NCI-H446 (cell line): ENCODE measurements at places on chromosomes 3 and 15.

DNA sequence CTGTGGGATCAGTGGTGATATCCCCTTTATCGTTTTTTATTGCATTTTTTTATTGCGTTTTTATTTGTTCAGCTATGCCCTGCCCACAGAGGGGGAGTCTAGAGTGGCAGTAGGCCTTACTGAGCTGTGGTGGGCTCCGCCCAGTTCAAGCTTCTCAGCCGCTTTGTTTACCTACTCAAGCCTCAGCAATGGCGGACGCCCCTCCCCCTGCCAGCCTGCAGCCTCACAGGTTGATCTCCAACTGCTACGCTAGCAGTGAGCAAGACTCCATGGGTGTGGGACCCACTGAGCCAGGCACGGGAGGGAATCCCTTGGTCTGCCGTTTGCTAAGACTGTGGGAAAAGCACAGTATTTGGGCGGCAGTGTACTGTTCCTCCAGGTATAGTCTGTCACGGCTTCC lies 500.6 kb upstream of the MCTP2 start:
- DNase-seq = no peak

DNA sequence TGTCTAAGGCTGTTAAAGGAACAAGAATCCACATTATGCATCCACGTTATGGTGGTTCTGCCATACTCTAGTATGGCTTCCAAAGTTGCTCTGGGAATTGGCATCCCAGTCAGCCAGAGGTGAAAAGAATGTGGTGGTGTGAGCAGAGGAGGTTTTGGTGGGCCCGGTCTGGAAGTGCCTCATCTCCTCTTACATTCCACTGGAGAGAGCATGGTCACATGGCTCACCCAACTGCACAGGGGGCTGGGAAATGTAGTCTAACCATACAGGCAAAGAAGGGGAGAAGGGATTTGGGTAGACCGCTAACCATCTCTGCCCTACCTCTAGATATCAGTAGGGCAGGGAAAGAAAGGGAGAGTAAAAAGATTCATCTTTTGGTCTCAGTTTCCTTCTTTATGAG lies 3.2 kb upstream of the HEG1 start:
- DNase-seq = no peak

DNA sequence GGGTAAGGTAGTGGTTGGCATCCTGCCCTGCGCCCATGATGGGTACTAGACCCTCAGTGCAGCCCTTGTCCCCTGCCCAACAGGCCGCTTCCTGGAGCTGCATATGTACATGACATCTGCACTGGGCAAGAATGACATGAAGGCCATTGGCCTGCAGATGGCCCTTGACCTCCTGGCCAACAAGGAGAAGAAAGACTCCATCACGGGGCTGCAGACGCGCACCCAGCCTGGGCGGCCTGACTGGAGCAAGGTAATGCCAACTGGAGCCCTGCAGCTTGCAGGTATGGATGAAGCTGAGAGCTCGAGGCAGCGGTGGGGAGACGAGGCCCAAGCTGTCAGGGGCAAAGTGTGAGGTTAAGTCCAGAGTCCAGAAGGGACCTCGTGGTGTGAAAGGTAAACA lies 40.8 kb downstream of the NOX5 start:
- no peak for DNase-seq

GRCh38 chr3:124483915-124484470 lies 246.3 kb upstream of the UMPS start:
- DNase-seq = no peak

- no peak for DNase-seq
Observed at GRCh38 chr15:58748040-58748851, 1.3 kb downstream of the ADAM10 start.

DNA sequence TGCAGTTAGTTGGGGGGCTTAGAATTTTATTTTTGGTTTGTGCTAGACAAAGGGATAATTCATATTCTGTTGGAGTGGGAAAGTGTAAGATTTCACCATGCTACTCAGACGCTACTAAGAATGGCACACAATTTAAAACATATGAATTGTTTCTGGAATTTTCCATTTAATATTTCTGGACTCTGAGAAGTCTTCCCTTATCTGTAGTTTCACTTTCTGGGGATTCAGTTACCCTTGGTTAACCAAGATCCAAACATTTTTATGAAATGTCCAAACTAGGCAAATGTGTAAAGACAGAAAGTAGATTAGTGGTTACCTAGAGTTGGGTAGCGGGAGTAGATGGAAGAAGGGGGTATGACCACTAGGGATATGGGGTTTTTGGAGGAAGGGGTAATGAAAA lies 53.1 kb downstream of the TCF12 start:
- DNase-seq = no peak

GRCh38 chr3:118765636-118766305 lies 268.9 kb downstream of the IGSF11 start:
- no peak for DNase-seq

DNA sequence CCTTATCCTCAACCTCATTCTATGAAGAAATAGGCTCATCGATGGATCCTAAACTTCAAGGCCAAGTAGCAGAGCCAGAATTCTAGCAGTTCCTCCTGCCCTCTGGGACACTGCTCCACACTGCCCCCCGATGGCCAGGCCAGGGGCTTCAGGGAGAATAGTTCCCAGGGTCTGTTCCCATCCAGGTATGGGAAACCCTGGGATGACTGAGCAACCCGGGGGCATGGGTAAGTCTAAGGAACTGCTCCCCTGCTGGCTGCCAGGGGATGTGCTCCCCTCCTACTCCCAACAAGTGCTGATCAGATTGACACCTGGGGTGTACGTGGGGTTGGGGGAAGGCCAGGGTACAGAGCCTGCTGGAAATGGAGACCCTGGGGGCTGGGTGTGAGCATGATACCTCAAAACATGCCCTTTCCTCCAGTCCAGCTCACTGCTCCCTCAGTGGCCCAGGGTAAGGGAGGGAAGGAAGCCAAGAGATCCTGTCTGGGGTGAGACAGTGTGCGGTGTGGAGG lies 7.6 kb downstream of the ULK3 start:
- DNase-seq = peak; percentile 64

DNA sequence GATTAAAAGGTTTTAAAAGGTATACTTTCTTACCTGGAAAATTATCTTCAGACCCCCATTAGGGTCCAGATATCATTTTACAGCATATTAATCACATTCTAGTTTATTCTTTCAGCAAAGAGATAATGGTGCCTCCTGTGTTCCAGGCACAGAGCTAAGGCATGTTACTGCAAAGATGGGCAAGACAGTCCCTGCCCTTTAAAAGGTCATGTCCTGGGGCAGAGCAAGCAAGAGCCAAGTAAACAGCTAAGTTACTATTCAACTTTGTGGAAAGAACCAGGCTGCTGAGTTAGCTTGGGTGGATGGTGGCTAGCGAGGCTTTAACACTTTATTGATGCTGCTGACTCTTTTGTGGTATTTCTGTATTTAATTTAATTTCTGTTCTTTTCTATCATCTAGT lies 75.0 kb downstream of the LRRC28 start:
- DNase-seq = no peak

GRCh38 chr3:8743021-8743601 lies 9.5 kb downstream of the CAV3 start:
- no peak for DNase-seq

DNA sequence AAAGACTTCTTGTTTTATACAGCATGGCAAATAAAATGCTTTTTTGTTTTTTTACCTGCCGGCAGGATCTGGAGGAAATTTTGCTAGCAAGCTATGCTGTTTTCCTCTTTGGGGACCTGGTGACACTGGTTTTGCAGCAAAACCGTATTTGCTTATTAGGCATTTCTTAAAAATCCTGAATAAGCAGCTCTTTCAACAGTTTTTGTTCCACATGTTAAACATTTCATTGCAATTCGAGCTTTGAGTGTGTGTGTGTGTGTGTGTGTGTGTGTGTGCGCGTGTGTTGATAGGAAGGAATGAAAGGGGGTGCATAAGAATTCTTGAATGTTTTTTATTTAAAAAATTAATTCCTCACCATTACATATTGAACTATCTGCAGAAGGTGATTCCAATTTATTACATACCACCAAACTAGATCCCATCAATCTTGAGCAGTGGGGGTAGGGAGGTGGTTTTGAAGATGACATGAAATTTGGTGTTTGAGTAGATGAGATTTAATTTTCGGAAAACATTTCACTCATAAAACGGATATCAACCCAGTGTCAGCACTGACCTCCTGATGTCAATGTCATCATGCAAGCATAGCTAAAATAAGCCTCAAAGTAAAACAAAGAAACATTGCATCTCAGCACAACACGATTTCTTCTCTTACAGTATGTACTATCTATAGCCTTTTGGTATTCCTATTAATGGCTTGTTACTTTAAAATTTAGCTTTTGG lies 17.3 kb downstream of the ZBTB38 start:
- no peak for DNase-seq

DNA sequence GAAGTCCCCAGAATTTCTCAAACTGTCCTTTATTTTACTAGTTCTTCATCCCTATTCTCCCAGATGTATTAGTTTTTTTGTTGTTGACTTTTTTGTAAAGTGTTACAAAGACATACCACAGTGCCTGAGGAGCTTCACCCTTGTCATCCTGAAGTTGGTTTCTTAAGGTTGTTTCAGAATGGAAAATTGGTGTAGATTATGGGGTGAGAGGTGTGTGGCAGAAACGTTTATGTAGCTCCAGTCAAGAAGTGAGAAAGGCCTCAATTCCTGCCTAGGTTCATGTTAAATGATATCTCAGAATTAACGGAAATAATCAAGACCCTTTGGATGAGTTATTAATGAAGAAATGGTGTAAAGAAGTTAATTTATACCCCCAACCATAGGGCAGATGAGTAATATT lies 6.8 kb downstream of the EDEM1 start:
- no peak for DNase-seq

GRCh38 chr3:141804447-141804777 lies 41.2 kb downstream of the GRK7 start:
- no peak for DNase-seq

GRCh38 chr3:127787571-127788365 lies 34.5 kb downstream of the MGLL start:
- DNase-seq = no peak

DNA sequence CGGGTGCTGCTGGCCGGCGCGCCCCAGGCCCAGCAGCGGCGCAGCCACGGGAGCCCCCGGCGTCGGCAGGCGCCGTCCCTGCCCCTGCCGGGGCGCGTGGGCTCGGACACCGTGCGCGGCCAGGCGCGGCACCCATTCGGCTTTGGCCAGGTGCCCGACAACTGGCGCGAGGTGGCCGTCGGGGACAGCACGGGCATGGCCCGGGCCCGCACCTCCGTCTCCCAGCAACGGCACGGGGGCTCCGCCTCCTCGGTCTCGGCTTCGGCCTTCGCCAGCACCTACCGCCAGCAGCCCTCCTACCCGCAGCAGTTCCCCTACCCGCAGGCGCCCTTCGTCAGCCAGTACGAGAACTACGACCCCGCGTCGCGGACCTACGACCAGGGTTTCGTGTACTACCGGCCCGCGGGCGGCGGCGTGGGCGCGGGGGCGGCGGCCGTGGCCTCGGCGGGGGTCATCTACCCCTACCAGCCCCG lies 777 bp downstream of the LOXL1 start:
- no peak for DNase-seq

GRCh38 chr3:105771392-105771791 lies 97.4 kb downstream of the CBLB start:
- DNase-seq = no peak

GRCh38 chr3:133662278-133662651 lies 524 bp upstream of the TOPBP1 start:
- no peak for DNase-seq

GRCh38 chr15:57703387-57703786 lies 3.1 kb upstream of the POLR2M start:
- DNase-seq = no peak

GRCh38 chr3:120488296-120488695 lies 37.5 kb upstream of the FSTL1 start:
- no peak for DNase-seq

DNA sequence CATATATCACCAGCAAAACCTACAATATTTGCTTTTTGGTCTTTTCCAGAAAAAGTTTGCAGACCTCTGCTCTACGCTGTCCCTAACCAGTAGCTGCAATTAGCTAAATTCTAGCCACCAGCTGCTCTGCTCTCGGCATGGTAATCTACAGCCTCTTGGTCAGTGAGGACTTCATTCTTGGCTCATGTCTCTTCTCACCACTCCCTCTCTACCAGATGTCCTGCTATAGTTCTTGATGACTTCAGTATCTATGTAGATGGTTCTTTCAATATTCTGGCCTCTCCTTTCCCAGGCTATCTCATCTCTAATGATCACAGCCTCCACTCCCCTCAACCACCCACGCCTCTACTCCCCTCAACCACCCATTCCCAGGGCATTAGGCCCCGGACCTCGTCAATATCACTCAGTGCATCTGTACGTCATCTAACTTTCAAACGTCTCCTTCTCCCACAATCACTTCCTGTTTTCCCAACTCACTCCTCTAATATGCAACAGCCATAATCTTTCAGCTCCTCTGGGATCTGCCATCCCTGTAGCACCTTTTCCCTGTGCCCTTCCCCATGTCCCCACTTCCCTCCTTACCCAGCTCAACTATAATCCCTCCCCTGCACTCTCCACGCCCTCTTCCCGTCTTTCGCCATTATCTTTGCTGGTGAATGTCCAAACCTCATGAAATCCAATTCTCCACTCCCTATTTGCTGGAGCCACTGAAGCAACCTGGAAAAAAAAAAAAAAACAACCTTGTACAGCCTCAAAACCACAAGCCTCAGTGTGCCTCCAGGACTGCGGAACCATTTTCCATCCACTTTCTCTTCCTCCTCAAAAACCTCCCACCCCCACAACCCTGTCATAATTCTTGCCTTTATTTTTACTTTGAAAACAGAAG lies 429.4 kb upstream of the PROK2 start:
- no peak for DNase-seq

- no peak for DNase-seq
Observed at GRCh38 chr3:49535971-49536874, 18.1 kb upstream of the BSN start.

DNA sequence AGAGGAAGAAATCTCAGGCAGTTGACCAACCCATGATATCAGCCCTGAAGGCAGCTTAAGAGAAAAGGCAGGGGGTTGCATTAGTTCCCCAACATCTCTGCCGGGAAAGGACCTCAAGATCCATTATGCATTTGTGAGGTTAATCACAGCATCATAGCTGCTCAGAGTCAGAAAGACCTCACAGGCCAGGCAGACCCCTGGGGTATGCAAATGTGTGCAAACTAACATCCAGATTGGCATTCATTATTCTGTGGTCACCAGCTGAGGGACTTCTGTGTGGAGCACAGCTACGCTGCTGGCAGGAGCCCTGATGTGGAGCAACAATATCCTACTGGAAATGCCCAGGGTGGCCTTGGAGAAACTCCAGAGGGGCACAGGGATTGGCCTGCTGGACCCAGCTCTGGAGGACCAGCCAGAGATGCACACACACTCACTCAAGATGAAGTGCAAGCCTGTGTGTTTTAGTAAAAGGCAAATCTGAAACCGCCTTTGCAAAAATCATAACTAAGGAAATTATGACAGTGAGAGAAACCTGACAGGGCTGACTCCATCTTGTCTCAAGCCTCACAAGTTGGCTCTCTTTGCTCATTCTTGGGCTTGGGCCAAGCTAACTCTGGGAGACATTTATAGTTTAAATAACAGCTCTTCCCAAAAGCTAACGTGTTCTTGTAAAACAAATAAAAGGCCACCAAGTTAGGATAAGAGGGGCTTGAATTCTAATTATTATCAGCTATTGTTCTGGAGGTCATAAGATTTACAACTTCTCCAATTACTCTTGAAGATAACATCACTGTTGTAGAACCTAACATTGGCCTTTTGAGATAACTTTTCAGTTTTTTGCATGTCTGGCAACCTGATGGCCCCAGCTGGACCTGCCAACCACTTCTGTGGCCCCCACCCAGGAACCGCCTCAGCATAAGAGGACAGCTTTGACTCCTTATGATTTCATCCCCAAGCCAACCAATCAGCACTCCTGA lies 257.1 kb downstream of the UACA start:
- DNase-seq = no peak

GRCh38 chr3:119595639-119596334 lies 1.9 kb upstream of the PLA1A start:
- peak; percentile 31 for DNase-seq

GRCh38 chr15:41907141-41907540 lies 13.3 kb upstream of the SPTBN5 start:
- DNase-seq = no peak
